ENCODE measurements at places on chromosomes 12 and 14.

- DNase-seq: no peak
Measured at GRCh38 chr12:115569345-115570068, 708.0 kb downstream of the MED13L start.

DNA sequence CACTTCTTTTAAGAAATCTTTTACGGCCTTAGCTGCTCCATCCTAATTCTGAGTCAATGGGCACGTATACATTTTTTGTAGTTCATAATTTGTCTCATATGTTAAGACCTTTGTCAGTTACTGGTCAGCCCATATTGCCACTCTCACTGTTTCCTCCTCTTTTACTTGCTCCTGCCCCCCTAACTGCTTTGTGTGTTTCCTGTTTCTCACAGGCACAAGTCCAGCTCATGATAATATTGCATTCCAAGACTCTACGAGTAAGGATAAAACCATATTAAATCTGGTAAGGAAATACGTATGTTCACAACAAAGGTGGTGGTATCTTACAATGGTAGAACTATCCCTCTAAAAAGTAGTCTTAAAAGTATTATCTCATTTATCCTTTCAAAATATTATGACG is 111.7 kb downstream of the DNAI7 start:
- no peak for DNase-seq

- no peak for DNase-seq
Measured at GRCh38 chr12:30219047-30219446, 435.3 kb upstream of the TMTC1 start.

DNA sequence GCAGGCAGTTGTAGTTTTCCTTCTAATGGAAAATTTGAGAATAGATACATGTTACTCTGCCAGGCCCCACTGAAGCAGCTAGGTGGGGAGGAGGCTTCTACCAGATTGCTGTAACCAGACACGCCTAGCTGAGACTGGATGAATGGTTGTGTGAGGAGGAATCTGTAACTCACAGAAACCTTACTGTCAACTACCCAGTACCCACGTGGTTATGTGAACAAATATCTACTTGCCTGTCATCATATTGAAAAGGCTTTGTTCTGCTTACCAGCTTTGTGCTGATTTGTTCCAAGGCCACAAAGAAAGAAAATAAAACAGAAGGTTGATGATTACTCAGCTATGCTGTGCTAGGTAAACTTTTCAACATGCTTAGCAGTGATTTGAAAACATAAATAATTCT is 167.2 kb downstream of the CAPZA3 start:
- DNase-seq: no peak

GRCh38 chr12:77983859-77984258 is 153.2 kb downstream of the NAV3 start:
- no peak for DNase-seq

- DNase-seq: no peak
Measured at GRCh38 chr12:57452937-57453509, 2.1 kb upstream of the INHBE start.

DNA sequence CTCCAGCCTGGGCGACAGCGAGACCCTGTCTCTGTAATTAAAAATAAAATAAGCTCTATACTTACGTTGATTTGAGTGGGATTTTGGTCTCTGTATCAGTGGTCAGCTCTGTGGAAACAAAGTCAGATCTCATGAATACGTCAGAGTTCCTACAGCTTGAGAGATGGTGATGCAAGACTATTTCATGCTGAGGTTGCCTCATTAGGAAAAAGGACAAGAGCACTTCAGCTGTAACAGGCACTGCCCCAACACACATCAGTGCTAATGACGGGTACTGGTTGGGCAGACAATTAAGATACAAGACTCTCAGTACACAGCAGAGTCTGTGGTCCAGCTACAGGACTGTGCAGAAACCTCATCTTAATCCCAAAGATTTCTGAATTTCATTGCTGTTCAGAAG is 246.4 kb upstream of the AMIGO2 start:
- DNase-seq: no peak

- DNase-seq: no peak
Measured at GRCh38 chr14:85481471-85481870, 48.5 kb upstream of the FLRT2 start.

GRCh38 chr12:15356951-15357364 is 34.6 kb downstream of the PTPRO start:
- no peak for DNase-seq

GRCh38 chr12:25208554-25208953 is 13.5 kb downstream of the ETFRF1 start:
- no peak for DNase-seq

GRCh38 chr12:10182354-10183049 is 3.7 kb downstream of the TMEM52B start:
- DNase-seq: no peak

DNA sequence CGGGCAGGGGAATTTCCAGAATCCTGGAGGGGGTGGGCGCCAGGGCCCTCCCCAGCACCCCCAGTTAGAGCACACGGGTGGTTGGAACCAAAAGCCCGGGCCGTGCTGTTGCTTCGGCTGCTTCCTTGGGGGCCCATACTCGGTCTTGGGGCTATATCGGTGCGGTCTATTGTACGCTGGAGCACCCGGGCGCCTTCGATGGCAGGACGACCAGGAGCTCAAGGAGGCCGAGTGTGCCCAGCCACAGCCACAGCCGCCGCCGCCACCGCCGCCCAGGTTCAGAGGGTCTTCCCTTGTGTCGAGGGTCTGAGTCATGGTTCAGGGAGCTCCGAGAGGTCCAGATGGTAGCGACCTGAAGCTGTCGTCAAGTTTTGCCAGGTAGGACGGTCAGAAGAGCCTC is 548 bp downstream of the CCER1 start:
- DNase-seq: no peak

DNA sequence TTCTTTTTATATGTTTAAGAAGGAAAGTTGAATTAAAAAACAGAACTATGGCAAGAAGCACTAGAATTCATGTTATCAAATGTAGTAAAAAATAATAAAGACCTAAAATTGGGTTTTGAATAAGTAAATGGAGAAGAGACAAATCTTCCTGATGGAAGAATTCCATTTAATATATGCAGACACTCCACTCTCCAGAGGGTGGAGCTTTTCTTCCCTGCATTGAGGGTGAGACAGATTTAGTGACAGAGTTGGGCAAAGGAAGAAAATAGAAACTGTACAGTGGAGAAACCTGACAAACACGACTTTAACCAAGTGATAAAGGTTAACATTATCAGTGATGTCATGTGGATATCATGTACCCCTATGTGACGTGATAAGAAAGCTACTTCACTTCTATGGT is 217.6 kb downstream of the PRKD1 start:
- DNase-seq: no peak

DNA sequence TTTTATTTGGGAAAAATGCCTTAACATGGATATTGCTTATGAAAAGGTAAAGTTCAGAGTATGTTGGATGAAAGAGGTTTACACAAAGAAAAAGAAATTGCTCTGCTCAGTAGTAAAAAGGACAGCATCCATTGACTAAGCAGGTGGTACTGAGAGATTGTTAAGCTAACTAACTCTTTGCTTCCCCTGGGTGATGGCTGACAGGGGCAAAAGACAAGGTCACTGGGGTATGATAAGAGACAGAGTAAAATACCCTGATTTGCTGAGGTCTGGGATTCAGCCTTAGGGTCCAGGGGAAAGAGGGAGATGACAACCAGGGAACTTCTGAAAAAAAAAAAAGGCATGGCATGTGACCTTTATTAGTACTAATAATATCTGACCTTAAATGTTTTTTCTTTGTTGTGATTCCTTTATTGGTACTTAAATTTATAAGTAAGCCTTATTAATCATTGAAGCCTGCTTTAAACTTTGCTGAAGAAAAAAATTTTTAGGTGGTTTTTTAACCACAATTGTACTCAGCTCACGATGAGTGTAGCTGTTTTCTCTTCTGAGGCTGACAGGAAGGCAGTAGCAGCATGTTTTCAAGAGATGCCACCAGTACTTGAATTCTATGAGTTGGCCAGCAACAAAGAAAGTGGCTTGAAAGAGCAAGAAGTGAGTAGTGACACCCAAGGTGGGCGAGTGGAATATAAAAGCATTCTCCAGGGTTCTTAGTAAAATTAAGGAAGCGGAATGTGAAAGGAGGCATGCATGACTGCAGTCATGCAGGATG is 43.7 kb upstream of the KITLG start:
- no peak for DNase-seq

DNA sequence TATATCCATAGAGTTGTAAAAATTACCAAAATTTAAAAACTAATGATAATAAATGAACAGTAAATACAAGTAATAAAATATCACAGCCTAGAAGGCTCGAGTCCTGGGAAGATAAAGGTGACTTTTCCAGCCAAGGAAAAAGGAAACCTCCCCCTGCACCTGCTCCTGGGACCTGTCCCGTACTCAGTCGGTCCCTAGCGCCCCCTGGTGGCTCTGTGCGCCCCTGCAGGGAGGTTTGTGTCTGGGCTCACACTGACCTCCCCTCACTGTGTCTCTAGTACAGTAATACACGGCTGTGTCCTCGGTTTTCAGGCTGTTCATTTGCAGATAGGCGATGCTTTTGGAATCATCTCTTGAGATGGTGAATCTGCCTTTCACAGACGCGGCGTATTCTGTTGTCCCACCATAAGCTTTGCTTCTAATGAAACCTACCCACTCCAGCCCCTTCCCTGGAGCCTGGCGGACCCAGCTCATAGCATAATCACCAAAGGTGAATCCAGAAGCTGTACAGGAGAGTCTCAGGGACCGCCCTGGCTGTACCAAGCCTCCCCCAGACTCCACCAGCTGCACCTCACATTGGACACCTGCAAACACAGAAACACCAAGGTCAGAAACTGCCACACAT is 1030.4 kb downstream of the TMEM121 start:
- peak; percentile 78 for DNase-seq

DNA sequence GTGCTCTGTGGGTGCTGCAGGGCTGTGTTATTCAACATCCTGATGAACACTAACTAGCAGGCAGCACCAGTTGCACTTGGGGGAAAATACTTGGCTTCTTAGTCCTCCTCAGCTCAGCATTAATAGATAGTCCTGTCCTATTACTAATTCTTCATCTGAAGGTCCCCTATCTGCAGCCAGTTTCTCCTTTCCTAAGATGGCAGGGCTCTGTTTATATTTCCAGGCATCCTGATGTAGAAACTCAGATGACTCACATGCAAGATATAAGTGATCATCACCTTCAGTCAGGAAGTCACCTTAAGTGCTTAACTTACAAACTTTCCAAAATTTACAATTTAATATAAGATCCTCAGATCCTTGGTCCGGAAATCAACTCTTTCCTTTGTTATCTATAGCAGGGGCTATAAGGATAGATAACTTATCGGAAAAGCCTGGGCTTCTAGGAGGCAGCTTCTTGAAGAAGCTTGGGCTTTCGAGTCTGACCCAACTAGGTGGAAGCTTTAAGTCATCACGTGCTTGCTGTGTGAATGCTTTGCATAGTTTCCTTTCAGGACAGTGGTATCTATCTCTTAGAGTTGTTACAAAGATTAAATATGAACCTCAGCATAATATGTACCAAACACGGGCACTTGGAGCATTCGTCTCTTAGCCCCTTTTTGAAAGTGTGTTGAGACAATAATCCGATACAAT is 181.0 kb upstream of the GRIP1 start:
- DNase-seq: no peak

- DNase-seq: no peak
Measured at GRCh38 chr14:53161758-53162435, 8.8 kb upstream of the DDHD1 start.

- no peak for DNase-seq
Measured at GRCh38 chr12:13253966-13254760, 57.6 kb downstream of the EMP1 start.

DNA sequence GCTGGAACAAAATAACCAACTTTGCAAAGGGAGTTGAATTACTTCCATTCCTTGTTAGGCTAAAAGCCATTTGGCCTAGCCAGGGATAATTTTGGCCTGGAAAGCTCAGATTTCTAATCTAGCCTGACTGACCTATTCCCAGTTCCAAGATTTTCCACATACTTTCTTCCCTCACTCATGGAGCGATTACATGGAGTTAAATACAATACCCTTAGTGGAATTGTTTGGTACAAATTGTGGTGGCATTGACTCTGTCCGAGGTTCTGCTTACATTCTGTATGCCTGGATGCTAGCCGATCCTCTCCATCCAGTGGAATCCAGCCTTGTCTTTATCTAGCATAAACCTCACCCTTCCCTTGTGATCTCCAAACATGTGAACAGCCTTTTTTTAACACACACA is 965.1 kb downstream of the DIO2 start:
- no peak for DNase-seq

DNA sequence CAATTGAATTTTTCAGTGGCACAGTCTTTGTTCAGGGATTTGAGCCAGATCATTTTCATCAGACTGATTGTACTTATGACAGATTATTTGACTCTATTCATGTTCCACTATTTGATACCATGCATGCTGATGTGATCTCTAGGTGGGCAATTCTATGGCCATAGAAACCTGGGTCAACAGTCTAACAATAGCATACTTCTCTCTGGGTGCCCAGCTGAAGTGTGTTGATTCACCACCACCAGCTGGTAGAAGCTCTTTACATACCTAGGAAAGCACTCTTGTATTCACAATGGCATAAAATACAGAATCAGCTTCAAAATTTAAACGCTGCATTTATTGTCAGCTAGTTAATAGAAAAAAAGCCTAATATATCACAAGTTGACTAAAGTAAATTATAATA is 90.2 kb upstream of the TMTC2 start:
- no peak for DNase-seq

- DNase-seq: no peak
Measured at GRCh38 chr12:24482044-24482443, 466.9 kb downstream of the BCAT1 start.

DNA sequence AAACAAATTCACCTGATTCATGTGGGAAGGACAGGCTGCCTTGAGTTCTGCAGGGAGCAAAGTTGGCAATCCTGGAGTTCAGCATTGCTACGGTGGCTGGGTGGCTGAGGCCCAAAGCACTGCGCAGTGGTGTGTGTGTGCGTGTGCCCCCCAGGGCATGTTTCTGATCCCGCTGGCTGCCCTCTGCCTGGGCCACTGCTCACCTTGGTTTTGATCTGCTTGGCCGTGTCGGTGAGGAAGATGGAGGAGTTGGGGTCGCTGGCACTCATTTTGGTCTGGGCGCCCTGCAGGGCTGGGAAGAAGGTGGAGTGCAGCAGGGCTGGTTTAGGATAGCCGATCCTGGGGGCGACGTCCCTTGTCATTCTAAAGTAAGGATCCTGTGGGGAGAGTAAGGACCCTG is 19.1 kb downstream of the SLC25A47 start:
- DNase-seq: no peak

DNA sequence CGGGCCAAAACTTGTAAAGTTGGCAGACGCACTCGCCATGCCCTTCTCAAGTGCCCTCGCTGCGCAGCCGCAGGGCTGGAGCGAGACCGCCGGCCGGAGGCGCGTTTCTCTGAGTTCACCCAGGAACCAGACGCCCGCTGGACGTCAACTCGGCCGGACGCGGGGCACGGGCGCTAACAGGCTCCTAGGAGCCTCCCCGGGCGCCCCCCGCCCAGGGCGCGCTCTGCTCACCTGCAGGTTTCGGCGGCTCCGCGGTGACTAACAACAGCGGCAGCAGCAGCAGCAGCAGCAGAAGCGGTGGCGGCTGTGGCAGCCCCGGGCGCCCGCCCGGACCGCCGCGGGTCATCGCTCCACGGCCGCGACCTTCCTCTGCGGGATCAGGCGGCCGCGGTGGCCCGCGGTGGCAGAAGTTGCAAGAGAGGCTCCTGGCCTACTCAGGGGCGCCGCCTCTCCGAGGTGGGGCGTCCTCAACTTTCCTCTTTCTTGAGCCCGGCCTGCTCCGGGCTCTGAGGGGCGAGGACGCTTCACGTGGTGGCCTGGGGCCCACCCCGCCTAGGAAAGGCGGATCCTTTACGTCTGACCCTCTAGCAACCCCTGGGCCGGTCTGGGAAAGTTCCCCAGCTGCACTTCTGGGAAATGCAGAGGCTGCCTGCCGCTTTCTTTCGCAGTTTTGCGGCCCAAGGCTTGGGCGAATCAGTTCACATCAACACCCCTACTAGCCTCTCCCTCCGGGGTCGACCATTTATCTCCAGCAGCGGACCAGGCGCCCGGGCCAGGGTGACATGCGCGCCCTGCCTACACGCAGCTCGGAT is at the start of gene PLBD1:
Gene PLBD1 (minus strand): TSS at position 533 of the 812 bp plus-strand sequence. CDS start 187 bp downstream, at position 346.
- peak; percentile 5 for DNase-seq

Data from stimulated activated CD8-positive, alpha-beta memory T cell treated with anti-CD3 and anti-CD28 coated beads, Interleukin-2, amount 100 ng/mL, for 48 hours (primary cell).